ENCODE measurements at places on chromosomes 12 and 14.

DNA sequence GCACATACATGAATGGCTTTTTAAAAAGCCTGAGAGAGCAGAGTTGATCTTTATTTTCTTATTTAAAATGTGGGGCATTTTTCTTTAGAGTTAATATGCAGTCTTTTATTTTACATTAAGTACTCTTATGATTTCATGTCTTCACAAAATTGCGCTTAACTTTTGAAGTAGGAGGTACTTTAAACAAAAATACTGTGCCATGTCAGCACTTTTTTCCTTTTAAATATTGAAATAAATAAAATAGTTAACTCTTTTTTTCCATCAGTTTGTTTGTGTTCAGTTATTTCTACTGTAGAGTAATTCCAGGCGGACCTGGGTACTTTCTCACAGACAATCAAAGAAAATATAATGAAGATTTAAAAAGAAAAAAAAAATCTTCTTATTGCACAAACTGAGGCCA, 231.7 kb downstream of the DPF3 start:
- no peak for DNase-seq

DNA sequence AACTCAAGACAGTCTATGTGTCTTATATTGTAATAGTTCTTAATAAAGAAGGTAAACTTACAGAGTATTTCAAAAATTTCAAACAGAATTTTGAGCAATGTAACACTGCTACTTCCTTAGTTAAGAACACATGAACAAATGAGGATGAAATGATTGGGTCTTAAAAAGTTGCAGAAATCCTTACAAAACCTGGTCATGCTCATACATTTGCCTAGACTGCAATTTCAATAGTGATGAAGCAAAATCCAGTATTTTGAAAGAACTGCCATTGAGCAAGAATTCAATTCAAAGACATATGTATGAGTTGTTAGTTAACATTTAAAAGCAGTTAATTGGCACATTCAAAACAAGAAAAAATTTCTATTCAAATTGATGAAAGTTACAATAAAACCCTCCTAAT, 17.8 kb upstream of the HIF1A start:
- DNase-seq = peak; percentile 53

GRCh38 chr12:52837781-52838608, 3.9 kb upstream of the KRT79 start:
- no peak for DNase-seq

DNA sequence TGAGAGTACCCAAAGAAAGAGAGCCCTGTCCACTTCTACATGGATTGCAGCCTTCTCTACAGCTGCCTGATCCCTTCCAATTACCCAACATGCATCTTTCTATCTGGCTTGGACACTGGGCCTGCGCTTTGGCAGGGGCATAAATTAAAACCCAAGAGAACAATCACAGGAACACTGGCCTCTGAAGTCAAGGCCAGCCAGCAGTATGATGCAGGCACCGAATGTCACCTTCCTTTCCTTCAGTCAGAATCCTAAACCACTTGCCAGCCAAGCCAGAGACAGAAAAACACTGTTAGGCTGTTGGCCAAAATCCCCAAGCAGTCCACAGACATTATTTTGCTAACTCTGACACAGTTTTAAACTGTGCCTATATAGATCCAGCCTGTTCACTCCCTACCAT, 113.7 kb downstream of the DUSP6 start:
- no peak for DNase-seq

- DNase-seq = peak; percentile 4
These were observed 194.4 kb upstream of the PPFIA2 start for GRCh38 chr12:81953541-81953940.

DNA sequence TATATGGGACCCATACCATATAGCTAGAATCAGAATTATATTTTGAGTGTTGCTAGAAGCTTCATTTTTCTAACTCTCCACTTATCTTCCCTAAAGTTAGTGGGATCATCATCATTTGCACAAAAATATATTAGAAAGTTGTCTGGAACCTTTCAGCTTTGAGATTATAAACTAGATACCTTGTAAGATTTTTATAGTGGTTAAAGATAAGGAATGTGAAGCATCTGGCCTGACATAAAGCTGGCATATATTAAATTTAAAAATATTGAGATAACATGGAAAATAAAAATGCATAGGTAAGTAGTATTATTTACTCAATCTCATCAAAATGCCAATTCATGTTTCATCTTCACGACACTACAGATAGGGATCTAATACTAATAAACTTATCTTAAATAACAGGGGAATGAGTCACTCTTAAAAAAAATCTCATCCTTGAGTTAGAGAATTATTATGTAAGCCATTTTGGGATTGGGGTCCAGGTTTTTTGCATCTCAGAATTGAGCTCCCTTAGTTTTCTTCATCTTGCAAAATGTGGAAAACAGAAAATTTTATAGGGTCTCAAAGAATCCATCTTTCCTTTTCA, 318.5 kb downstream of the KCNC2 start:
- DNase-seq = no peak

- DNase-seq = no peak
These were observed 183.0 kb downstream of the ERC1 start for GRCh38 chr12:1173781-1174617.

- no peak for DNase-seq
These were observed 111.9 kb upstream of the CPM start for GRCh38 chr12:69044887-69045286.

DNA sequence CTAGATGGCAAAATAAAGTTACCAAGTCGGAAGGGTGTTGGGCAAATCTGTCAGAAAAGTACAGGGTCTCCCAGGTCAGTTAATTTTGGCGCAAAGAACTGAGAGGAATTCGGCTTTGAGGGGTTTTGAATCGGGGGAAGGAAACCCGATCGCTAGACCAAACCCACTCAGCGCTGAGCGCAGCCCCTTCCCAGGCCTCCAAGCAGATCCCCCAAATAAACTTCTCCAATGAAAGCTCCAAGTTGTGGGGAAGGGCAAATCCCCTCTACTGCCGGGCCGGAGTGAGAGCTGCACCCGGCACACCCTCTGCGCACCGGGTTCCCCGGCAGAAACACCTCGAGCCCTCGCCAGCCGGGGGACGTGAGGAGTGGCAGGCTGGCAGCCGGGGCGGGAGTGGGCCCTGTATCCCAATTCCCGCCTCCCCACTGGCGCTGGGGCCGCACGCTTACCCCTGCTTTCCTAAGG, 441 bp downstream of the E2F7 start:
- peak; percentile 56 for DNase-seq

DNA sequence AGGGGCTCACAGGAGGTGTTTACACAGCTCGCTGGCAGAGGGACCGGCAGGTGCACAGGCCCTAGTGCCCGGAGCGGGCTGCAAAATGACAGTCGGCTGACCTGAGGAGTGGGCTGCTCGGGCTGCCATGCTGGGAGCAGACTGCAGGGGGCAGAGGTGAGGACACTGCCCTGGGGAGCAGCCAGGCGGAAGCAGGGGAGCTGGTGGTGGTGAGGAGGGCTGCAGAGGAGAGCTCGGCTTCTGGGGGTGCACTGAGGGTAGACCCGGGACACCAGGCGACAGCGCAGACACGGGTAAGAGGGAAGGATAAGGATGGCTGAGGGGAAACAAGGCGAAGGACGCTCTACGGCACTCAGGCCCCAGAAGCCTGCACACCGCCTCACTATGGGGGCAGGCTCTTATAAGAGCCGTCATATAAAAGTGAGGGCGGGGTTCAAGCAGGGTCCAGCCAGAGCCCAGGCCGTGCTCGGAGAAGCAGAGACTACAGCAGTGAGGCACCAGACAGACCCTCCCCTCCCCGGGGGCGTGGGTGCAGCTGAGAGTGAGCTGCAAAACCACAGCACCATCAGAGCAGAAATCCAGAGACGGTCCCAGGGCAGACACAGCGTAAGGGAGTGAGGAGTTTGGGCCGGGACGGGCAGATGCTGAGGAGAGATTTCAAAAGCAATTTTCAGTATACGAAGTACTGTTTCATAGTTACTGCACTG, 62.5 kb downstream of the CCDC88C start:
- no peak for DNase-seq

DNA sequence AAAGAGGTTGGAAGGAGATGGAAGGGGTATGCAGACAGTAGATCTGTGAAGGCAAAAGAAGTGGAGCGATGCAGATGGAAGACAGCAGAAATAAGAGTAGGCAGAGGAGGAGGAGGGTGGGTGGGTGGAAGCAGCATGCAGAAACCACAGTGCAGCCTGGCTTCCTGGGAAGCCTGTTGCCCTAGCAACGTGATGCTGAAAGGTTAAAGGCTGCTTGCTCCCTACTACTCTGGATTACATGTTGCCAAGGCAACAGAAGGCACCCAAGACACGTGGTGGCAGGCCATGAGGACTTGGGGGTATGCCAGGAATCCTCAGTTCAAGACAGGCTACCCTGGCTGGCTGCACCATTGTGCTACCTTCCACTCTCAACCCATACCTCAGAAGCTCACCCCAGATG, 129.6 kb downstream of the GRIN2B start:
- DNase-seq = no peak

DNA sequence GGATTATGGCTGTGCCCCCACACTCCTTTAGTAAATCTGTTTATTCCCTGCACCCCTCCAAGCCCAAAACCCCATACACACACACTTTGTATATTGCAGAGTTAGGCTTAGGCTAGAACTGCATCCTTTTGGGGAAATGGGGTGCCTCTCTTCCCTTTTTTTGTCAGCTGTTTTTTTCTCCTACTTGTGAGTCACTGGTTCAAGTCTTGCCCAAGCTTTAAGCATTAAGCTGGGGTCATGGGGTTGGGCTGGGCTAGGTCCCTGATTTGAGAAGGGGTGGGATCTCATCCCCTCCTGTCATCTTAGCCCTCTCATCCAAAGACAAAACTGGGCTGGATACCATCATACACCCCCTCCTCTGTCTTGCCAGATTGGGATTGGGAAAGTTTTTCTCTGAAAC, 1.6 kb downstream of the LRP1 start:
- peak; percentile 41 for DNase-seq

DNA sequence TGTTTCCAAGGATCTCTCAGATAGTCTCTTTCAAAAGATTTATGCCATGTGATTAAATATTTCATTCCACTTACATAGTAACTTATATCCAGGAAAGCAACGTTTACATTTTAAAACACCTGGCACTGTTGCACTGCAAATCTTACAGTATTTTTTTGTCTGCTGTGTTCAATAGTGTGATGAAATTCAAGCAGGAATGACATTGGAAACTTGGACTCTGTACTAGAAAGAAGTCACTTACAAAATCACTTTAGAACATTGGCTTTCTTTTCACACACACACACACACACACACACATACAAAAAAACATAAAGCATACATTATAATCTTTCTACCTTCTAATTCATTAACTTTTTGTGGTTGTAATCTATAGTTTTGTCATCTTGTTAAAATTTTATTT, 66.2 kb upstream of the USP15 start:
- no peak for DNase-seq

- DNase-seq = no peak
These were observed 2.2 kb downstream of the GPATCH2L start for GRCh38 chr14:76153919-76154318.

DNA sequence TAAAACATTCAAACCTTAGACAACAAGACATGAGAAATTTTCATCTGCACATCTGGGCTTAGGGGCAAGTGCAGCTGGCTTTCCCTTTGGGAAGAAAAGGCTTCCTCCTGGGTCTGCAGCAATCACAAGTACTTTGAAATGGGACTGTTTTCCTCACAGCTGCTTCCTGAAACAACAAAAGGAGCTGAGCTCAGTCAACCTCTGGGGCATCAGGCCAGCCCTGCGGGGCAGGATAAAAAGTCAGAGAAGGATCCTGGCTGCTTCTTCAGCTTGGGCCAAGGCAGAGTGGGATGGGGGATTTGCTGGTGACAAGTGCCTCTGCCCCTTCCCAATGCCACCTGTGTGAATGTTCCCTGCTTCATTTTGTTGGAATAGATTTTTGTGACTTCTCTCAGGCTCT, 16.2 kb upstream of the SDR39U1 start:
- no peak for DNase-seq

DNA sequence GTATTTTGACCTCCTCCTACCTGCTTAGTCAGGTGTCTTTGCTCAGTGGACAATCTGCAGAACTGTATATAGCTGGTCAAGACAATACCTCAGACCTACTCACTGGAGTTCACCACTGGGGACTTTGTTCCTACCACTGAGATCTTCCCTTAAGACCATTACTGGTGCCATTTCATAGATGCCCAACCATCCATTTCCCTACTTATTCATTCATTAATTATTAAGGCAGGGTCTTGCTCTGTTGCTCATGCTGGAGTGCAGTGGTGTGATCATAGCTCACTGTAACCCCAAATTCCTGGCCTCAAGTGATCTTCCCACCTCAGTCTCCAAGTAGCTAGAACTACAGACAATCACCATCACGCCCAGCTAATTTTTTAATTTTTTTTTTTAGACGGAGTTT, 22.8 kb upstream of the CRADD start:
- DNase-seq = no peak

DNA sequence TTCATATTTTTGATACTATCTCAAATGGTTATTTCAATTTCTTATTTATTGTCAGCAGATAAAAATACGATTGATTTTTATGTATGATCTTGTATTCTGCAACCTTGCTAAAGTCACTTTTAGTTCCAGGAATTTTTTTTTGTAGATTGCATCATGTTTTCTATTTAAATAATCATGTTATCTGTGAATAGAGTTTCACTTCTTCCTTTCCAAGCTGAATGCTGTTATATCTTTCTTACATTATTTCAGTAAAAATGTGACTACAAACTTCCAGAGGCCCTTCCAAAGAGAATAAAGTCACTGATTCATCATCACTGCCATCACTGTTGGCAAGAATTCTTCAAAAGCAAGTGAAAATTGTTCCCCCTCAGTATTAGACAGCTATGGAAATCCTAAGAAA, 104.7 kb upstream of the RAP1B start:
- DNase-seq = no peak

DNA sequence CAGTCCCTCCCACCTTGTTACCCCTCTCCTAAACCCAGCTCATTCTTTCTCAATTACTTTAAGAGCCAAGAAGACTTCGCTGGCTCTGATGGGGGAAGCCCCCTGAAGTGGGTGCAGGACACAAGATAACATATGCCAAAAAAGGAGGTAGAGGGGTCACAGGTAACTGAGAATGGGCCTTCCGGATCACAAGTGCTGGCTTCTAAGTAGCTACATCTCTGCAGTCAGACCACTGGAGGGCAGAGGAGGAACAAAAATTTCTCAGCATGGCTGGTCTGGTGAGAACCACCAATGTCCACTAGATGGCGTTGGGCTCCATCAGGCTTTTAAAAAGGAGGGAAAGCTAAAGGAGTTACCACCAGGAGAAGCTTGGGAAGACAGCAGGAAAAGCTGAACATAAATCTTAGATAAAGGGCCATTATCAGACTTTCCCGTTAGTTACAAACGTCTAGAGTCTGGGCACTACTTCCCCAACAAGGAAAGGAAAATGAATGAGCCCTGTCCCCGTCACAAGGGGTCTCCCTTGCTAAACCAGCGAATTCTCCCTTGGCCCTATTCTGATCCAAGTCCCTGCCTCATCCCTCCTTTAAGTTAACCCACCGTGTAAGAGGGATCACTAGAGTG, 11.6 kb upstream of the CDH24 start:
- peak; percentile 93 for DNase-seq

GRCh38 chr14:26589925-26590324, 7.9 kb downstream of the NOVA1 start:
- DNase-seq = no peak

GRCh38 chr12:106519607-106520021, 63.2 kb upstream of the RFX4 start:
- DNase-seq = no peak
